ENCODE measurements at places on chromosomes 1 and 21. TPM values are rescaled to one million over a fixed set of nuclear protein-coding genes. Genes with fewer than 3 reads are reported as not detected.

GRCh38 chr1:45654540-45655280 is 30.9 kb upstream of the CCDC17 start:
- H3K27me3 ChIP-seq = no peaks in the 10 kb centered on the region
- no peaks in the 10 kb centered on the region for H3K4me1 ChIP-seq
- H3K36me3 ChIP-seq = peaks cover 93% of the 10 kb centered on the region
- H3K27ac ChIP-seq = no peak overlapping the region
- no peak overlapping the region for H3K4me3 ChIP-seq
- no peak for DNase-seq

- H3K36me3 ChIP-seq = no peaks in the 10 kb centered on the region
- peak; percentile 58 for DNase-seq
- H3K4me1 ChIP-seq = no peaks in the 10 kb centered on the region
- H3K27me3 ChIP-seq = no peaks in the 10 kb centered on the region
Measured at GRCh38 chr1:17236779-17237560, 11.9 kb upstream of the PADI3 start.

DNA sequence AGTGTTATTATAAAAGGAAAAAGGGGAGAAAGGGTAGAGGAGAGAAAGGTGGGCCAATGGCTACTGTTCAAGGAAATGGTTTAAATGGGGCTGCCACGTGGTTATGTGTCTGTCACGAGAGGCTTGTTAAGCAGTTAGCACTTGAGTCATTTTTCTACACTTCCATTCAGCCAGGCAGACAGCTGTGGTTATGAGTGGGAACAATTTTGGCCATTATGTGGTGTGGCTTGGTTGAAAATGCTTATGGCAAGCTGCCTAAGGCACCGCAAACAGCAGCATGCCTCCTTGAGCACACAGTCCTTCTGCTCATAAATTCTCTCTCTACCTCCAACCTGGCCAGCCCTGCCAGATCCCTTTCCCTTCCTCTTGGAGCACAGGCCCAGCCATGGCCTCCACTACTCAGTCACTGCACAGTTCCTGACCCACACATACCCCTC is 3.2 kb upstream of the SRM start:
- H3K4me3 ChIP-seq = no peak overlapping the region
- no peak for DNase-seq
- peaks cover 31% of the 10 kb centered on the region for H3K4me1 ChIP-seq
- H3K27me3 ChIP-seq = no peaks in the 10 kb centered on the region
- no peak overlapping the region for H3K27ac ChIP-seq

DNA sequence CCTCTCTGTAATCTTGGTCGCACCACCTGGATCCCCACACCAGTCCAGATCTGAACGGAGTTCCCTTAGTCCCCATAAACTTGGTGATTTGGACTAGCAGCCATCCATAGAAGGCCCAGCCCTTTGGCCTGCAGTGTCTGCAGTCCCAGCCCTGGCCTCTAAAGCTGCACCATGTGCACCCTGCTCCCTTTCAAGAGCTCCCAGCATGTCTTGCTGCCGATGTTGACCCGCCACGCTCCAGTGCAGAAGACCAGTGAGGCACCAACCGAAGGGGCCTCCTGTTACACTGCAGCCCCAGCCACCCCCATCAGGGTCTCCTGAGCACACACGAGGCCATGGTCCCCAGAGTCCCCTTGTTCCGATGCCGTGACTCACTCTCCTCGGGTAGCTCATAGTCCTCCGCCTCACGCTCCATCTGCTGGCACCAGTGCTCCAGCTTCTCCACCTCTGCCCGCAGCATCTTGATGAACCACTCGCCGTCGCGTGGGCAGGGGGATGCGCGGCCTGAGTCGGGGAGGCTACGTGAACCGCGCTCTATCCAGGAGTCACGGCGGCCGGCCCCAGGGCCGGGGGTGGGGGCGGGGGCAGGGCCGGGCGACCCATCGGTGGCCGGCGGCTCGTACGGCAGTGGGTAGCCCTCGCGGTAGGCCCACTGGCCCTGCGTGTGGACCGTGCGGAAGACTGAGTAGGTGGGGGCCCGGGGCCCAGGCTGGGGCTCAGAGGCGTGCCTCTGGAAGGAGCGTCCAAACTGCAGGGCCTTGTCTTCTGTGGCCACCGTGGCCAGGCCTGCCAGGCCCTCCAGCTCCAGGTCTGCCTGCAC is 8.9 kb upstream of the SMIM12 start:
- no peak for DNase-seq
- no peak overlapping the region for H3K27ac ChIP-seq
- peaks cover 21% of the 10 kb centered on the region for H3K4me1 ChIP-seq
- H3K27me3 ChIP-seq = peaks cover 23% of the 10 kb centered on the region
- H3K36me3 ChIP-seq = no peaks in the 10 kb centered on the region

- no peak for DNase-seq
- H3K36me3 ChIP-seq = no peaks in the 10 kb centered on the region
Measured at GRCh38 chr1:2893473-2894120, 92.1 kb upstream of the TTC34 start.

- DNase-seq = no peak
- no peak overlapping the region for H3K27ac ChIP-seq
- no peak overlapping the region for H3K4me3 ChIP-seq
- H3K27me3 ChIP-seq = no peaks in the 10 kb centered on the region
Measured at GRCh38 chr1:161157867-161158266, 1.4 kb upstream of the USP21 start.

GRCh38 chr1:94805912-94806311 is 14.2 kb upstream of the SLC44A3 start:
- H3K27me3 ChIP-seq = no peaks in the 10 kb centered on the region
- H3K4me3 ChIP-seq = no peak overlapping the region
- H3K27ac ChIP-seq = no peak overlapping the region
- peak; percentile 66 for DNase-seq
- peaks cover 12% of the 10 kb centered on the region for H3K4me1 ChIP-seq
- H3K36me3 ChIP-seq = no peaks in the 10 kb centered on the region

GRCh38 chr21:45057886-45058285 is 16.5 kb upstream of the ADARB1 start:
- peaks cover 10% of the 10 kb centered on the region for H3K4me1 ChIP-seq
- no peaks in the 10 kb centered on the region for H3K36me3 ChIP-seq
- H3K27me3 ChIP-seq = no peaks in the 10 kb centered on the region
- H3K27ac ChIP-seq = no peak overlapping the region
- H3K4me3 ChIP-seq = no peak overlapping the region

DNA sequence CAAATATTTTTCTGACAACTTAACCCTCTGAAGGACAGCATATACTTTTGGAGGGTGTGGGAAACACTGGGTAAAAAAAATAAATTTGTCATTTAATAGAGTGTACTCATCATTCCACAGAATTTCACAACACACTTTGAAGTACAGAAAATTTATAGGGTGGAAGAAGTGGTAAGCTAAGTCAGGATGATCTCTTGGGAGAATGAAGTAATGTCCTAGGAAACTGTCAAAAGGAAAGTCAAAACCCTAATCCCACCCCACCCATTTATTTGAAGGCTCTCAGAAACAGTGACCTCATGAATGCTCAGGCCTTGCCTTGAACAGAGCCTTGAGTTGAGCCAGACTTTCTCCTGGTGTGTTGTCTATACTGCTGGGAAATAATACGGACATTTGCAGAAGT is 7.3 kb upstream of the UAP1 start:
- no peaks in the 10 kb centered on the region for H3K27me3 ChIP-seq
- no peaks in the 10 kb centered on the region for H3K4me1 ChIP-seq

DNA sequence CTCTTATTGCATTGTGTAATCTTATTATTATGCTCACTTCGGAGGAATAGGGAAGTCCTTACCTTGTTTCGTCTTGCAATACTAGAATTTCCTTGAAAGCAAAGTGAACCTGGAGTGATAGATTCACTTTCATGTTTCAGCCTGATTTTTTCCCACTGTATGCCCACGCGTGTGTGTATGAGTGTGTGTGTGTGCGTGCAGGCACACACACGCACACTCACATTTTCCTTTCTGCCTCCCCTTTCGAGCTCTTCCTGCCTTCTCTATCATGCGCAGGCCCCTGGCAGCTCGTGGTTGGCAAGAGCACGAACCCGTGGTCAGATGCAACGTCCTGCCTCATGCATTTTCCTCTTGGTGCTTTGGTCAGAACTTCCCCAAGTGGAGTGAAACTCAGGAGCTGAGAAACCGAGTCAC is at the start of gene GCSAML:
Gene GCSAML, plus strand, starts transcription at position 366 of the 414 bp plus-strand sequence. CDS start 58 bp downstream, outside the sequence.
- H3K4me3 ChIP-seq = no peak within 1 kb of the TSS
- no peaks in the 10 kb centered on the region for H3K36me3 ChIP-seq
- H3K27me3 ChIP-seq = peaks cover 7% of the 10 kb centered on the region
- H3K27ac ChIP-seq = no peak within 1 kb of the TSS
- no peaks in the 10 kb centered on the region for H3K4me1 ChIP-seq

DNA sequence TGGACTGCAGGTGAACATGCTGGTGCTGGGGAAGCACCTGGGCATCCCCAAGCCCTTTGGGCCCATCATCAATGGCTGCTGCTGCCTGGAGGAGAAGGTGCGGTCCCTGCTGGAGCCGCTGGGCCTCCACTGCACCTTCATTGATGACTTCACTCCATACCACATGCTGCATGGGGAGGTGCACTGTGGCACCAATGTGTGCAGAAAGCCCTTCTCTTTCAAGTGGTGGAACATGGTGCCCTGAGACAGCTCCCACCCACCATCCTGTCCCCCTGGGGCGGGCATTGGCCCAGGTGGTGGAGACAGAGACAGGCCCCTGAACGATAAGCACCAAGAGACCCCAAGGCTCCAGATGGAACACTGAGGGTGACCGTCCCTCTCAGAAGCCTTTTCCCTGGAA is 25.2 kb upstream of the PADI4 start:
- H3K36me3 ChIP-seq = no peaks in the 10 kb centered on the region
- DNase-seq = no peak
- peaks cover 44% of the 10 kb centered on the region for H3K4me1 ChIP-seq
- no peak overlapping the region for H3K27ac ChIP-seq
- no peak overlapping the region for H3K4me3 ChIP-seq
- no peaks in the 10 kb centered on the region for H3K27me3 ChIP-seq

Gene EPB41
- polyA plus RNA-seq = 49.0 TPM

Gene HMCN1
- polyA plus RNA-seq = 53.3 TPM

Gene SLFNL1
- polyA plus RNA-seq = 1.1 TPM

Gene C1orf174
- 20.9 TPM for polyA plus RNA-seq

Gene HLX
- polyA plus RNA-seq = 48.1 TPM

Gene NIBAN1
- polyA plus RNA-seq = 16.4 TPM

Gene LCA5L
- polyA plus RNA-seq = 2.5 TPM

Gene PM20D1
- polyA plus RNA-seq = 0.68 TPM

Gene SAMD11
- 24.6 TPM for polyA plus RNA-seq

Gene NUAK2
- 7.5 TPM for polyA plus RNA-seq
